Forelimb muscle (tissue), 1 donor: ENCODE measurements at places on chromosomes 16 and 17. TPM values are rescaled to one million over a fixed set of nuclear protein-coding genes. Genes with fewer than 3 reads are reported as not detected.

Gene TNFRSF12A
- polyA plus RNA-seq, result 79.1 TPM

DNA sequence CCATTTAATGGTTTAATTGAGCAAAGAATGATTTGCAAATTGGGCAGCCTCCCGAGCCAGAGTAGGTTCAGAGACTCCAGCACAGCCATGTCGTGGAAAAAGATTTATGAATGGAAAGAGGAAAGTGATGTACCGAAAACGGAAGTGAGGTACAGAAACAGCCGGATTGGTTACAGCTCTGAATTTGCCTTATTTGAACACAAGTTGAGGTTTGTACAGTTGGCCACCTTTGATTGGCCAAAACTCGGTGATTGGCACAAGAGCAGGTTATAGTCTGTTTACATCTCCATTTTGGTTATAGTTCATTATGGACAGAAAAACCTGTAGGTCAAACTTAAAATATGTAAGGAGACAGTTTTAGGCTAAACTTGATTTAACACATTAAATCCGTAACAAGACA lies 44.5 kb downstream of the TENT4B start:
- DNase-seq, result no peak

DNA sequence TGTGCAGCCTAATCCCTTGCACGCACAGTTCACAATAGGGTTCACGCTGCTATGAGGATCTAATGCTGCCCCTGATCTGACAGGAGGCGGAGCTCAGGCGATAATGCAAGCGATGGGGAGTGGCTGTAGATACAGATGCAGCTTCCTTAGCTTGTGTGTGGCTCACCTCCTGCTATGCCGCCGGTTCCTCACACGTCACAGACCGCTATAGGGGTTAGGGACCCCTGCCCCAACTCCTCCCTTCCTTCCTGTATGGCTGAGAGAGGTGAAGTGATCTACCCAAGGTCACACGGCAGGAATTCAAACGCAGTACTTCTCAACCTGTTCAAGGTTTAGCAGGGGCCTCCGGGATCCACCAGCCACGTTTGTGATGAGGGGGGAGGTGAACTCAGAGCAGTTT lies 13.4 kb upstream of the PLLP start:
- DNase-seq, result no peak

GRCh38 chr17:9199571-9200551 lies 178.6 kb downstream of the NTN1 start:
- DNase-seq, result no peak

DNA sequence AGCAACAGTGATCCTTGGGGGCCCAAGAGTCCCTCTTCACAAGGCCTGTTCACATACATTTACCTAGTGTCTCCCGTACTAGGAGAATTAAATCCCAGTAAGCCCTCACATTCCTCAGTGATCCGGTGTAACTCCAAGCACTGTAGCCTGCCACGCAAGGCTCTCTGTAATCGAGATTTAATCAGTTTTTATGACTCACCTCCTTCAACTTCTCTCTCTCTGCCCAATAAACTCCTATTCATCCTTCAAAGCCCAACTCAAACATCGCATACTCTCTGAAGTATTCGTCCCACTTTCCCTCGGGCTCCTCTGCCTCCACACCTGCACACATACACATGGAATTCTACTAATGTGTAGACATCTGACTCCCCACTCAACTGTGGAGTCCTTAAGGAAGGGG lies 141.8 kb downstream of the CMIP start:
- DNase-seq, result no peak

- no peak for DNase-seq
Measured at GRCh38 chr16:56964243-56965148, 2.7 kb downstream of the CETP start.

Gene SMURF2
- 19.8 TPM for polyA plus RNA-seq

Gene FN3K
- 19.1 TPM for polyA plus RNA-seq

GRCh38 chr17:4534928-4535666 lies 20.1 kb downstream of the MYBBP1A start:
- no peak for DNase-seq

DNA sequence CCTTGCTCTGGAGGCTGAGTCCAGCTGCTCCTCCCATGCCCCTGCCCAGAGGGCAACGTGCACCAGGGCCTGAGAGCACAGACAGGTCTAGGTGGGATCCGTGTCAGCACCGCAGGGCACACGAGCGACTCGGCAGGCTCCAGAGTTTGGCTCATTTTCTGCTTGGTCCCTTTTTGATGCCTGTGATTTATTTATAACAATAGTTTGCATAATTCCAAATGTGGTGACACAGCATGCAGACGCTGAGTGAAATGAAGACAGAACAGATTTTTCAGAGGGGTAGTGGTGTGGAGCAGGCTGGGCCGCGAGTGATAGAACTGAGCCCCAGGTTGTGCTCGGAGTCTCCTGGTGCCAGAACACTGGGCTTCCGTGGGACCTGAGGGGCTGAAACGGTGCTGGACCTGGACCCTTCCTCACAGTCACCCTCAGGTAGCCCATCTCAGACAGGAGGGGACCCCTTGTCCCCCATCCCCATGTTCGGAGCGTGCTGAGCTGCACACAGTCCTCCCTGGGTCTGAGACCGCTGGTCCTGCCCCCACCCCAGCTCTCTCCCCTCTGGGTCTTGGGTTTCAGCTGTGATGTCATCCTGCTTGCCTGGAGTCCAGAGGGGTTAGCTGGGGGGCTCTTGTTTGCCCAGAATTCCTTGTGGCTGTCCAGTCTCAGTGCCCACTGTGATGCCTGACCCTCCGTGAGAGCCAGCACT lies 95.9 kb downstream of the METRNL start:
- no peak for DNase-seq

Gene CTRB2
- not detected for polyA plus RNA-seq

DNA sequence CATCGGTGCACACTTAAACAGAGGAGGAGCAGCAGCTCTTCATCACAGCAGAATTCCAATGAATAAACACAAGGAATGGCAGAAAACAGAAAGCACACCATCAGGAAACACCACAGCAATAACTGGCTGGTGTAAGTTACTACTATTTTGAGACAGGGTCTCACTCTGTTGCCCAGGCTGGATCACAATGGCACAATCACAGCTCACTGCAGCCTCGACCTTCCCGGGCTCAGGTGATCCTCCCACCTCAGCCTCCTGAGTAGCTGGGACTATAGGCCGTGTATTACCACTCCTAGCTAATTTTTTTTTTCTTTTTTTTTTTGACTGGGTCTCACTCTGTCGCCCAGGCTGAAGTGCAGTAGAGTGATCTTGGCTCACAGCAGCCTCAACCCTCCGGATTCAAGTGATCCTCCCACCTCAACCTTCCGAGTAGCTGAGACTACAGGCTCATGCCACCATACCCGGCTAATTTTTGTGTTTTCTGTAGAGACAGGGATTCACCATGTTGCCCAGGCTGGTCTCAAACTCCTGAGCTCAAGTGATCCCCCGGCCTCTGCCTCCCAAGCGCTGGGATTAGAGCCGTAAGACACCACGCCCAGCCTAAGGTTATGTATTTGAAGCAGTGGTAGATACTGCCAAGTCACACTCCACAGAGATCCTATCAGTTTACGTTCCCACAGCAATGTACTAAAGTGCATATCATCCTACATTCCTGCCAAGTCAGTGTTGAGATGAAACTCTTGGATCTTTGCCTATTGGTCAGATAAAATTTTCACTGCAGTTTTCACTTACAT lies 20.7 kb downstream of the TRAP1 start:
- no peak for DNase-seq

Gene FOXJ1
- 0.05 TPM for polyA plus RNA-seq

DNA sequence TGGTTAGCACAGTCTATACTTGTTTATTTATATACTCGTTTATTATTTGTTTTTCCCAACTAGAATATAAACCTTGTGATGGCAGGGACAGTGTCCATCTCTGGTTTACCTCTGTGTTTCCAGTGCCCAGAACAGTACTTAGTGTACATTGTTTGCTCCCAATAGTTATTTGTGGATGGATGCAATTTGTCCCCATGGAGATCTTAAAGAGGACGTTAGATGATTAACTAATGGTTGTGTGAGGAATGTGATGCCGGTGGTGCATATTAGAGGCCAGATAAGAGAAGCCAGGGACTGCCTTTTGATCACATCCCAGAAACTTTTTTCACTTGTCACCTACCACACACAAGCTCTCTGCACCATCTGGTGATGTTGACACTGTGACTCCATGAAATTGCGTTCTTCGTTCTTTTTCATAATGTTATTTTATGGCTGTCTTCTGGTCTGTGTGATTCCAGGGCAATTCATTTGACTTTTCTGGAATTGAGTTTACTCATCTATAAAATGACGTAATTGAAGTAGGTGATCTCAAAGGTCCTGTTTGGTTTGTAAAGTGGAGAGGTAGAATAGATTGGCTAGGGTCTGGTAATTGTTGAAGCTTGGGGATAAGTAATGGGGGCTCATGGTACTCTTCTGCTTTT lies 1.2 kb downstream of the COX10 start:
- no peak for DNase-seq

Gene ABCC12
- 0.33 TPM for polyA plus RNA-seq

GRCh38 chr17:21019976-21020586 lies 22.7 kb downstream of the USP22 start:
- DNase-seq, result no peak

GRCh38 chr17:19494961-19495806 lies 38.5 kb upstream of the SLC47A1 start:
- no peak for DNase-seq

DNA sequence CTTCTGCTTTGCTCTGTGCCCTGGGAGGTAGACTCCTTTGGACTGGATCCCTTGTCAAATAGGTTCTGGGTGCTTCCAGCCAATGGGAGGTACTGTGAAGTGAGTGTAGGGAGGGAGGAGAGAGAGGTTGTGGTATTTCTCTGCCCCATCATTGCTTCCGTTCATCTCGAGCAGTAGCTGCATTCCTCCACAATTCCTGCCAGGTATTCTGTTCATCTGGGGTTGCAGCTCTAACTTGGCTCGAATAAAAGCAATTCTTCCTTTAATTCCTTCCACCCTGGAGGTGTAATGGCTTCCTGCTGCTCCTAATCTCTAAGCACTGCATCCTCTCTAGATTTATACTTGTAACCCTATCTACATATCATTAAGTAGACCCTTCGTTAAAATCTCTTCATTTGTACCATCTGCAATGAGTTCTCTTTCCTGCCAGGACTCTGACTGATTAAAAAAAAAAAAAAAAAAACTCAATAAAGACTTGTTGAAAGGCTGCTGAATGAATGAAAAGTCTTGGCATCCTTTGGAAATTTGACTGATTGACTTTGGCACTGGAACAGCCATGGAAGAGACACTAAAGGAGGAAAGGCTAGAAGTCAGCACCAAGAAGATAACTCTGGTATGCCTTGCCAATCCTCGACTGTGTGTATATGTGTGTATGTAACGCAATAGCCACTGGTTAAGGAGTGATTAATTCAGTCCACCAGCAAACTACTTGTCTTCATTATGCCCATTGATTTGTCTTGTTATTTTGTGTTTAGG lies 616.9 kb upstream of the SOX9 start:
- no peak for DNase-seq

DNA sequence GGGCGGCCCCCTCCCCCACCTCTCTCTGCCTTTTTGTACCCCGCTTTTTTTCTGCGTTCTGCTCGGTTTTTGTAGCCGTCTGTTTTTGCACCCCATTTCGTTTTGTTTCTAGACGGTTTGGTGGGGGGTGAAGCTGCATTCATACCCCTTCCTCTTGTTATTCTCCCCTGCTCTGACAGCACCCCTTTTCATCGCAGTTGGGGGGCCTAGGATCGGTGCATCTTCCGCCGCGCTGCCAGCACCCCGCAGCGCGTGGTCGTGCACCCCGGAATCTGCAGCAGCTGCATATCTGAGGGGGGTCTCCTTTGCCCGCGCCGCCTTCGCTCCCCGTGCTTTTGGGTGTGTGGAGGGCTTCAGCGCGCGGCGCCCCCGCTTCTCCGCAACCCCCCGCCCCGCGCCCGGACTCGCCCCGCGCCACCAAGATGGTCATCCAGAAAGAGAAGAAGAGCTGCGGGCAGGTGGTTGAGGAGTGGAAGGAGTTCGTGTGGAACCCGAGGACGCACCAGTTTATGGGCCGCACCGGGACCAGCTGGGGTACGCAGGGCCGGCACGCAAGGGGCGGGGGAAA lies 455 bp downstream of the ATP1B2 start:
- DNase-seq, result no peak

- no peak for DNase-seq
Measured at GRCh38 chr17:45230787-45231480, 9.2 kb downstream of the FMNL1 start.

GRCh38 chr17:81161536-81161935 lies 3.8 kb upstream of the PVALEF start:
- no peak for DNase-seq

- DNase-seq, result peak; percentile 9
Measured at GRCh38 chr17:73855720-73856333, 211.6 kb upstream of the SDK2 start.

Gene TEDC2
- 4.4 TPM for polyA plus RNA-seq

DNA sequence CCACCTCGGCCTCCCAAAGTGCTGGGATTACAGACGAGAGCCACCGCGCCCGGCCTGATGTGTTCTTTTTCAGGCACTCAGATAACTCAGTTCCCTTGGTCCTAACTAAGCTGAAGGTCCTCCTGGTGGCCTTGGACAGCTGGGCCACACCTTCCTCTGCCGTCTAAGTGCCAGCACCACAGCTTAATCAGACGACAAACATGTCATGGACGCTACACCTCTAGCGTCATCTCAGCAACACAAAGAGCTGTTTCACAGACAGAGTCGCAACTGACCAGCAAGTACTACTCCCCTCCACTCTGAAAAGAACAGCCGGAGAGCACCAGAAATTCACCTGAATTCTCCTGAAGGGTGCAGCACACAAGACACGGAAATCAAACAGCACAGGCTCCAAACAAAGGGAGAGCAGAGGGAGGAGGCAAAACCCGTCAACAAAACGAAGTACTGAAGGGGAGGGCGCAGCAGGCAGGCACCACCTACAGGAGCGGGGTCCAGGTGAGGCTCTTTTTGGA lies 4.4 kb downstream of the TRAP1 start:
- DNase-seq, result no peak

DNA sequence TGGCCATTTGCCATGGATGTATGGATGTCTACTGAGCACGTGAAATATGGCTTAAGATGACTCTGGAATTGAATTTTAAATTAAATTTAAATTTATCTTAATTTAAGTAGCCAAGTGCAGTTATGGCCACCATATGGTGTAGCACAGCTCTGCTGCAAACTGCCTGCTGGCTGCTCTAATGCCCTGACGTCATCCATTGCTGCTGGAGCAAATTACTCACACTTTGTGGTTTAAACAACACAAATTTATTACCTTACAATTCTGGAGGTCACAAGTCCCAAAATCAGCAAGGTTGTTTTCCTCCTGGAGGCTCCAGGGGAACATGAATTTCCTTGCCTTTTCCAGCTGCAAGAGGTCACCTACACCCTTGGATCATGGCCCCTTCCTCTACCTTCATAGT lies 679.3 kb upstream of the EEF2KMT start:
- no peak for DNase-seq

Gene RNF43
- polyA plus RNA-seq, result 0.09 TPM

Gene PRSS21
- polyA plus RNA-seq, result 0.28 TPM

GRCh38 chr17:47621293-47622179 lies 28.2 kb upstream of the KPNB1 start:
- DNase-seq, result no peak
